ENCODE measurements at places on chromosomes 6 and 20. TPM values are rescaled to one million over a fixed set of nuclear protein-coding genes. Genes with fewer than 3 reads are reported as not detected.

The BCAS4 gene
- 10.9 TPM for total RNA-seq

The BMP7 gene
- total RNA-seq, result 12.7 TPM

The IL17F gene
- not detected for total RNA-seq

The SYNJ2 gene
- 155 TPM for total RNA-seq

The RGL2 gene
- total RNA-seq, result 16.7 TPM

The PRL gene
- total RNA-seq, result not detected

The CLIC5 gene
- not detected for total RNA-seq

The NKX2-4 gene
- total RNA-seq, result 3.8 TPM

- peak; percentile 3 for DNase-seq
These were observed 150.8 kb downstream of the AHI1 start for GRCh38 chr6:135346747-135347146.

- no peak for DNase-seq
These were observed 373.5 kb downstream of the TBC1D32 start for GRCh38 chr6:120960761-120961160.

DNA sequence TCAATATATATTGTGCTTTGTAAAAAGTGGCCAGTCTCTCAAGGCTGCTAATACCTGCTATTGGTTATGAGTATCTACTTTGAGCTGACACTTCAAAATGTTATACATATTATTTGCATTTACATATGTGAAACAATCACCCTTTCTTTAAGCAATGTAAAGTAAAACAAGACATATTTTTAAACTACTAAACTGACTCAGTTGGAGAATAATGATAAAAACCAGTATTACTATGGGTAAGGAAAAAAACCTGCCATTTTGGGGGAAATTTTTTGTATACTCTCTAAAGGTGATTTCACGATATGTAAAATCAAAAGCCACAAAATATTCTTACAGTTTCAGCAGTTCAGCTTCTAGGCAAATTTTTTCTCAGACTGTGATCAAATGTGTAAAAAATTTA is 232.3 kb downstream of the PRL start:
- DNase-seq, result no peak

DNA sequence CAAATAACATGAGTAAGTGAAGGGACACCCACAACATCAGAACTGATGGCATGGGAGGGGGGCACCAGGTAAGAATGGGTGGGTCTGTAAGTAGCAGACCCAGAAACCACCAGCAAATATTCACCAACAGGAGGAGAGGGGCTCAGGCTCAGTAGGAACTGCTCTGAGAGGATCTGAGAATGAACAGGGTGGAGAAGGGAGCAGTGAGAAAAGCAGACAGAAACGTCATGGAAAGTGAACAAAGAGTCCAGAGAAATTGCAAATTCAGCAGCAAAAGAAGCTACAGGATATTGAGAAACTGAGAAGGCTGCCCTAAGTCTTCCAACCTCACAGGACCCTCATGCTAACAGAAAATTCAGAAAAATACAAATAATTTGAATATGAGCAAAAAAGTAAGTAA is 121.3 kb downstream of the KIF16B start:
- no peak for DNase-seq

GRCh38 chr20:10992731-10993130 is 318.9 kb upstream of the JAG1 start:
- no peak for DNase-seq

DNA sequence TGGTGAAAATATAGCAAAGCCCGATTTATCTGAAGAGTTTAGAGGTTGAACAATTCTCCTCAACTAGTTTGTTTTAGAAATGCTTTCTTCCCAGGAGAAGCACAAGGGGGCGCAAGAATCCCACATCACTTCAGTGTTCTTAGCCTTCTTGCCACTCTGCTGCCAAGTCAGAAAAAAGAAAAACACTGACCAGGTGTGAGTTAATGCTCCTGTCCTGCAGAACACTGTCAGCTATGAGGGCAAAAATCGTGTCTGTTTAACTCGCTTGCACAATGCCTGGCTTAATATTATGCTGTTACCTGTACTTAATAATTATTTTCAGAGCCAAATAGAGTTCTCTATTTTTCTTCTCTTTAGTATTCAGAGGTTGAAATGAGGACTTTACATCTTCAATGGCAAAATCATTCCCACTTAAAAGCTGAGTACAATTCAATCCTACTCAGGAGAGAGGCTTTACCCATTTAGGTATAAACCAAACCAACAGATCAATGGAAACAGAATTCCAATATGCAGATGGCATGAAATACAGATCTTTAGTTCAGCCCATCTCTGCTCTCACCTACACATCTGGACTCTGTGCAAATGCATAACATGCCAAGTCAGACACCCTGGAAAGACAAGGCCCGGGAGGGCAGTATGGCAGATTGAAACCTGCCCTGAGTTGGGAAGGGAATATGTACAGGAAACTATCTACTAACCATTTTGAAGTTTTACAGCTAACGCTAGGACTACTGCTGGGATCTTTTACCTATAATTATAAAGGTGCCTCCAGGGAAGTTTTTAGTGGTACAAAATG is 71.4 kb upstream of the TULP1 start:
- DNase-seq, result peak; percentile 72

- no peak for DNase-seq
These were observed 64.1 kb upstream of the F13A1 start for GRCh38 chr6:6384520-6384919.

DNA sequence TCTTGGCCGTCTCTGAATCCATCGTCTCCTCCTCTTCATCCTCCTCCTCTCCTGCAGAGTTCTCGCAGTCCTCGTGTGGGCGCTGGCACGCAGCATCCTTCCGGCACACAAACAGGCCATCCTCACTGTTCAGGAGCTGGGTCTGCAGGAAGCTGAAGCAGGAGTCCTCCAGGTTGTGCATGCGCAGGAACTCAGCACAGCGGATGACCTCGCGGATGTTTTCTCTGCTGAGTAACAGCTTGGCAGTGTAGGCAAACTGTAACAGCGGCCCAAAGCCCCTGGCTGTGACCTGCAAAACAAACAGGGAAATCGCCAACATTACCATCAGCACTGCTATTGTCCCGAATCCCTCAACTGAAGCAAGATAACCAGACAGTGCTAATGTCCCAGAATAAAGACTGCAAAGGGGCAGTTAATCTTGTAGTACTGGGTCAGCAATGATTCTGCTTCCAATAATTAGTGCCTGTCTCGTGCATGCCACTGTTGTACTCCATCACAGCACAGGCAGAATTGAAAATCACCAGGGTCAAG is 57.4 kb downstream of the GJA10 start:
- DNase-seq, result peak; percentile 62

DNA sequence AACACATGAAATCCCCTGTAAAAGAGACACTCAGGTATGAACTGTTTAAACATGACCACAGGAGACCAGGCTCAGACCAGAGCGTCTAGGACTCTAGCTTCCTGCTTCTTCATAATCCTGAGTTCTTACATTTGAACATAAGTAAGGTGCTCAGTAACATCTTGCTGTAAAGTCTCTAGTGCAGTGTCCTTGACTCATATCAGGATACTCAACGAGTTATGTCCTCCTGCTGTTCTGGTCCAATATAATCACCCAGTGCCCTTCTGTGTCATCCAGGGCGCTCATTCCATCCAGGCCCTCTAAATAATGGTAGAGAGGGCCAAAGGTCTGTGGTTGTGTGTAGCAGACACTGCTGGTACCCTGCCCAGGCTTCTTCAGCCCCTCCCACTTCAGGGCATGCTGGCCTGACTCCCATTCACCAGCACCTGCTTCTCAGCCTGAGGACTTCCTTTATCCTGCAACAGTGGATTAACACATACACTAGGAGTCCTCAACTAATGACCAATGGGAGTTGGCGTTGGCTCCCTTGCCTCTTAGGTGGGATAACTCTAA is 66.8 kb upstream of the MOCS1 start:
- DNase-seq, result no peak

DNA sequence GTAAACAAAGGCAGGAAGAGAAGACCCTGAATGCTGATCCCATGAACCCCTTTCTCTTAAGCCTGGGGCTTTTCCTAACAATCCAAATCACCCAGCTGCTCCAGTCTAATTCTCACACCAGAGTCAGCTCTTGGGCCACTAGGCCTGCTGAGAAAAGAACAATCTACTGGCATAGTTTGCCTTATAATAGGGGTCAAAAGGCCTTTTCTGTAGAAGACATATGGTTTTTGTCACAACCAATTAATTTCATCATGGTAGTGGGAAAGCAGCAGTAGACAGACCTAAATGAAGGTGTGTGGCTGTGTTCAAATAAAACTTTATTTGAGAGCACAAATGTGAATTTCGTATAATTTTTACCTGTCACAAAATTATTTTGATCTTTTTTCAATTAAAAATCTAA is 994.7 kb upstream of the EPHA7 start:
- DNase-seq, result no peak

DNA sequence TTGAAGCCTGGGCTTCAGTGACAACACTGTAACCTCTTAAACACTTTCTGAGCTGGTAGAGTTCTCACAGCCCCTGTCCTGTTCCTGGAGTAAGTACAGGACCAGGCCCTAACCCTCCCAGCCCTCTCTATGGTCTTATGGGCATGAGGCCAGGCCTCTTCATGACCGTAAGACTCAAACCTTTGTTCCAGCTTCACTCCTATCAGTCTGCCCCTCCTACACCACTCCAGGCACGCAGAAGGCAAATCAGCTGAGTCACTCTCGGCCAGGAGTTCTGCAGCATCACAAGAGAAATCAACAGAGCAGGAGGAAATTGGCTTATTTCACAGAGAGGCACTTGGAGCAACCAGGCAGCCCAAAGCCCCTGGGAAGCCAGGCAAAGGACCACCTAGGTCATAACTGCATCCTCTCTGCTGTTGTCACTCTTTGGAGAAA is 25.3 kb upstream of the CHD6 start:
- DNase-seq, result peak; percentile 73

GRCh38 chr6:1611572-1612298 is 2.0 kb downstream of the FOXC1 start:
- DNase-seq, result peak; percentile 64

GRCh38 chr6:128099571-128100197 is 198.8 kb upstream of the THEMIS start:
- DNase-seq, result no peak

DNA sequence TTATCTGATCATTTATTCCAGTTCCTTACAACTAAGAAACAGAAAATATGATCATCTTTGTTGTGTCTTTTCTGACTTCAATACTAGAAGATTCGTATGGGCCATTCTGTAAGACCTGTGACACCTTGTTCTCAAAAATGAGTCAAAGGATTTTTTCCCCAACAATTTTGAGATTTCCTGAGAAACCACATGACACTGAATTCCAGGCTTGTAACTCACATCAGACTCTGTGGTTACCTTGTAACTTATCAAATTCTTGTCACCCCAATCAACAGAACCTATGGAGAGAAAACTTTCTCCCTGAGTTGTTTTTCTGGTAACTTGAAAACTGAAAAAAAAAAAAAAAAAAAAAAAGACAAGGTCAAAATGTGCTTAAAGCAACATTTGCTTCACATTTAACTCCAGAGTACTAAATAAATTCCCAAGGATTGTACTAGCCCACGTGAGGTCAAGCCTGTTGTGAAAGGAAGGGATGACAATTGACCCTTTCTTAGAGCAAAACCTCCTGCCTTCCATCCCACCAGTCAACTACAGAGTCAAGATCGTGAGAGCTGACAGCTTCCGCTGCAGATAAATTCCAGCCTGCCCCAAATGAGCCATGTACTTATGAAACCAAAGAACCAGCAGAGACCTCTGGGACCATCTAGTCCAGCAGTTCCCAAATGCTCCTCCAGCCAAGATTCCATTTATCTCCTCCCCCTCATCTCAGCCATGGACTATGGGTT is 140.3 kb downstream of the TBX18 start:
- peak; percentile 78 for DNase-seq

DNA sequence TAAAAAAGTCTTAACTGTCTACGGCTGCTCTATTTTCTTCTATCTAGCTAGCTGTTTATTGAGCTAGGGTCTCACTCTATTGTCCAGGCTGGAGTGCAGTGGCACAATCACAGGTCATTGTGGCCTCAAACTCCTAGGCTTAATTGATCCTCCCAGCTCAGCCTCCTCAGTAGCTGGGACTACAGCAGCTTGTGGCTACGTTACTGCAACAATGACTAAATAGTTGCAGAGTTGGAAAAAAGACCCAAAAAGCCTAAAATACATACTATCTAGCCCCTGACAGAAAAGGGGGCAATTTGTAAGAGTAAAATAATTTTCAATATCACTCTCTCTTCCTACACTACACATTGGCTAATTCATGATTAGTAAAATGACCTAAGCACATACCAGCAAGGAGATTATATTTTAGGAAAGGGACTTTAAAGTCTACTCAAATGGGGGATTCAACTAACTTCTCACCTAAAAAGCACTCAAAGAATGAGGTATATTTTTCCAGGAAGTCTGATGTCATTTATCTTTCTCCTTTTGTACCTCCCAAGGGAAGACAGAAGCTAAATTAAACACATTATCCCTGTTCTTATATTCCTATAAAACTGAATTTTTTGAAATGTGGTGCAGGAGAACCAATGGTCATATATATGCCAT is 82.8 kb downstream of the ZMYND8 start:
- DNase-seq, result peak; percentile 14

- peak; percentile 37 for DNase-seq
These were observed 40.4 kb downstream of the TTI1 start for GRCh38 chr20:37992802-37993409.

GRCh38 chr6:75414445-75415021 is 79.1 kb downstream of the FILIP1 start:
- DNase-seq, result no peak

GRCh38 chr20:39083761-39084160 is 121.6 kb downstream of the DHX35 start:
- DNase-seq, result no peak

GRCh38 chr20:50924261-50924920 is 6.8 kb downstream of the ADNP start:
- DNase-seq, result no peak

GRCh38 chr6:17494177-17494576 is 100.8 kb downstream of the CAP2 start:
- DNase-seq, result no peak

- no peak for DNase-seq
These were observed 23.4 kb downstream of the PACSIN1 start for GRCh38 chr6:34489207-34489805.

- no peak for DNase-seq
These were observed 222.5 kb upstream of the LRFN2 start for GRCh38 chr6:40809627-40810026.

DNA sequence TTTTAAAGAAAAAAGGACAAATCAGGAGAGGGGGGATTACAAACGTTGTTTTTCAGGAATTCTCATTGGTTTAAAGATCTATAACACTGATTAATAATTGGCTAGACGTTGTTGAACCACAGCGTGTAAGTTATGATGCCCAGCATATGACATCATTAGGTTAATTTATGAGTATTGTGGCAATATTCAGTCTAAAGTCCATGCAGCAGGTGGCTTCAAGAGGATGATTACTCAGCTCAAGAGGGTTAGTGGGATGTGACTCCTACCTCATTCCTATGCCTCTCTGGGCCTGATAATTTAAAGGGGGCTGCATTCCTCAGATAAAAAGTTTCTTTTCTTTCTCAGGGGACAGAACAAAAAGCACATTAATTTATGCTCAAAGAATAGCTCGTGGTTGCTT is 1309.0 kb downstream of the EPHA7 start:
- no peak for DNase-seq

DNA sequence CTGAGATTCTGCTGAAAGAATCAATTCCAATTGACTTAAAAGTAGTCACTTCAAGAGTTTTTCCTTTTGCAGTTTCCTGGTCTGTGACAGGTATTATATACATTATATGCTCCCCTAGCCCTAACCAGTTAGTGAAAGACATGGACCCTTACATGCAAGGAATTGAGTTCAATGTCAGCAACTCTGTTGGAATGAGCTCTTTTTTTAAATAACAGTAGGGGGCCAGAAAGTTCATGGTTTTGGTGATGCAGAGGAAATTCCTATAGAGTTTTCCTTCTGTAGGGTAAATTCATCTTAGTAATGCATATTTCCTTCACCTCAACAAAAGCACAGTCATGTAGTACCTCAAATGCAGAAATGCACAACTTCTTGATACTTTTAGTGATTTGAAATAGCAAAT is 172.2 kb downstream of the KIF6 start:
- DNase-seq, result no peak
